Hepatocyte (in vitro differentiated cells): ENCODE measurements at places on chromosomes 7 and 10.

DNA sequence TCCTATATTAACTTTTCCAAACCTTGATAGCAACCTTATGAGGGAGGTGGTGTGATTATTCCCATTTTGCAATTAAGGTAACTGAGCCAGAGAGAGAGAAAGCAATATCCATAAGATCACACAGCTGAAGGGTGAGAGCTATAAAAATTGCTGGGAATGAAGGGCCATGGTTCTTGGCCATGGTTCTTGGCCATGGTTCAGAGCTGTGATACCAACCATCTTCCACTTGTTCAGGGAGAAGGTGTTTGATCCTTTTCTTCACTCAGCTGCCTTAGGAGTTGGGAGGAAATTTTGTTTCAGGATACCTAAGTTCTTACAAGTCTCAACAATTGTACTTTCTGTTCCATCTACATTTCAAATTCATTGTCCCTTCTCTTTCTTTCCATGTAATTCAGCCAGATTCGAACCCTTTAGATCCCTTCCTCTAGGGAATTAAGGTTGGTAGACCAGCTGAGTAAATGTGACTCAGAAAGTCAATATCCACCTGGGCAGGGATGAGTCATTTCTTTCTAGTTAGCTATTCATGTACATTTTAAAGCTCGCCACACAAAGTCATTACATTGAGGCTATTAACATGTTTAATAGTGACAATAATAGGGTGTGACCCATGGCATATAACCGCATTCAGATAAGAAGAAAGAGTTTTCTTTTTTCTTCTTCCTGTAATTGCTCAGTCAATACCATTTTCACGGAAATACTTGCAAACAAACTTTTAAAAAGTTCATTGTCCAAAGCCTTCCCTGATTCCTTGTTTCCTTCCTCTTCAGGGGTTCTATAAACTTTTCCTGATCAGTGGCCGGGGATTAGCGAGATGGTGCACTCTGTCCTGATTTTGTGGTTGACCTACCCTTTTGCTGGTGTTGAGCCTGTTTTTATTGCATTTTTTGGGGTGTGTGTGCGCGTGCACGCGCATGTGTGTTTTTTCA, 143.4 kb downstream of the TCF7L2 start:
- DNase-seq, result peak; percentile 78

- peak; percentile 81 for DNase-seq
Measured at GRCh38 chr10:92242910-92243671, 47.8 kb downstream of the CPEB3 start.

- no peak for DNase-seq
Measured at GRCh38 chr10:73812657-73813056, 1.3 kb upstream of the NDST2 start.

GRCh38 chr7:13910805-13911551, 78.5 kb downstream of the ETV1 start:
- no peak for DNase-seq

DNA sequence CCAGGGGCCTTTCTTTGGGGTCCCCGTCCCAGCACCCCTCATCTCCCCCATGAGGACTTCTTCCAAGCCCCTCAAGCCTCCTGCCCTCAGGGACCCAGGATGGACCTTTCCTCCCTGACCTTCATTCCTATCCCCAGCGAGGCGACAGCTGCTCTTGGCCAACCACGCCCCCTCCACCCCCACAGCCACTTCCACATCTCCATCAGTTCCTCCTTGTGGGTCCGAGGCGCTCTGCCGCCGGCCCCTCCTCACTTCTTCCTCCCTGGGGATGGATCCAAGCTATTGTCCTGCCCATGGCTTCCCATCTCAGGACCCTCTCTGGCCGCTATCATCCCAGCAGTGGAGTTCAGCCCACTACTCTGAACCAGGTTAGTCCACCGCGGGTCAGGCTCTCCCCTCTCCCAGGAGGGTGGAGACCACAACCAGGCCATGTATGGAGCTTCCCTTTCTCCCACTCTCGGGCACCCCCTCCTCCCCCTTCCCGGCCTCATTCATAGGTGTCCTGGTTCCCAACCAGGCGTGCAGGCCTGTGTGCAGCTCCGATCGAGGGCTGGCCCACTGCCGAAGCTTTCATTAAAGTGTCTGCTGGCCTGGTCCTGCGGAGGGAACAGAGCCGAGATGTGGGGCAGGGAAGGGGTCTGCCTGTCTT, 1.7 kb upstream of the SH2B2 start:
- DNase-seq, result no peak

- DNase-seq, result no peak
Measured at GRCh38 chr7:84913731-84914130, 273.1 kb downstream of the SEMA3D start.

DNA sequence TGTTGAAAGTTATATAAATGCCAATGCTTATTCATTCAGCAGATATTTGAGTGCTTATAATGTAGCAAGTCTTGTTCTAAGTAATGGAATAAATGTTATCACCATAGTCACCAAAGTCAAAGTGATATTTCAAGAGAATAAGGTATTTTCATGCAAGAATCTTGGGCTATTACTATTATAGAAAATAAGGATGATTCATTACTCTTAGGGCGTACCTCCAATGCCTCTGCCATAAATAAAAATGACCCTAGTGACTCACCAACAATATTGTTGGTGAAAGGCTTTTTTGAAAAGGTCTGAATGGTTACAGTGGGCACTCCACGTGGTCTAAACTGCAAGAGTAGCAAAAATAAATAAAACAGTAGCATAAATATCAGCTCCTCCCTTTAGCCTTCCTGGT, 68.4 kb downstream of the RALA start:
- DNase-seq, result no peak
